Activated CD4-positive, CD25-positive, alpha-beta regulatory T cell treated with anti-CD3 and anti-CD28 coated beads, Interleukin-2, amount 50 U/mL, for 72 hours (primary cell): ENCODE measurements at places on chromosomes 12 and 14.

DNA sequence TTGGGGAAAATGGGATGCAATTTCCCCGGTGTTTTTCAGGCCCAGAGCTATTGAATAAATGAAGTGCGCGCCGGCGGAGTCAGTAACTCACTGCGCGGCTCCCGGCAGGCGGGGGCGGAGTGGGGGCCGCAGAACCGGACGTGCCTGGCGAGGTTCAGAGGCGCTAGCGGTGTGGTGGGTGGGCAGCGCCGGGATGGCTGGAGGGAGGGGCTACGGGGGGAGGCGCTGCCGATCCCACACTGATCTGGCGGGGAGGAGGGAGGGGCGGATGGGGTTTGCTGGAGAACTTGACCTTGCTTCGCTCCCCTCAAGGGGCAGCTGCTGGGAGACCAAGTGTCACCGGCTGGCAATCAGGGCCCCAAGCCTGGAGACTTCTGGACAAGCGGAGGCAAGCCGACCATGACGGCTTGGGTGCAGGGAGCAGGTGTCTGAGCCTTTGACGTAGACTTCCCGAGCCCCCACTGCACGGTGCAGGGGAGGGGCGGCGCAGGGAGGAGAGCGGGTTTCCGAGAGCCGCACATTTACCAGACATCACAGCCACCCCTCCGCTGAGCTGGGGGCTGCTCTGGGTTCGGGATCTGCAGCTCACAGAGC lies 174.1 kb upstream of the RTL1 start:
- DNase-seq = no peak

DNA sequence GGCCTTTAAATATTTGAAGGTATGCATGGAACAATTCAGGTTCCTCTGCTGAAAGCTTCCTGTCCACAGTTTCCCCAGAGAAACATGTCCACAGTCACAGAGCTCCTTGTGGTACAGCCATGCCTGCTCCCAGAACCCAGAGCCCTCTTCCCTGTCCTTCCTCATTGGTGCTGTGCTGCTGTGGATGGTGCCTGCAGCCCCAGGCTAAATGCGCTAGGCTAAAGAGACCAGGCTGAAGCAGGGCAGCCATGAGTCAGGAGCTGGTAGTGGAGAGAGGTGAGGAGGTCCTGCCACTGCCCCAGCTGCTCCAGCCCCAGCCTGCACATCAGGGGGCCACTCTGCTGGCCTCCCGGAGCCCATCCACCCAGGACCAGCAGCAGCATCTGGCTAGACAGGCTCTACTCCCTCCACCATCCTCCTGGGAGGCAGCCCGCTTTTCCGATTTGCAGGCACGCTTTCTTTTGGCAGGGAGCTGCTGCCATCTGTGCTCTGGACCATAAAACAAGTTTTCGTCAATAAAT lies 65.4 kb upstream of the DDX11 start:
- no peak for DNase-seq

- no peak for DNase-seq
Observed at GRCh38 chr12:25307818-25308217, 57.1 kb upstream of the KRAS start.

GRCh38 chr14:79630288-79630960 lies 580.9 kb downstream of the DIO2 start:
- DNase-seq = no peak

DNA sequence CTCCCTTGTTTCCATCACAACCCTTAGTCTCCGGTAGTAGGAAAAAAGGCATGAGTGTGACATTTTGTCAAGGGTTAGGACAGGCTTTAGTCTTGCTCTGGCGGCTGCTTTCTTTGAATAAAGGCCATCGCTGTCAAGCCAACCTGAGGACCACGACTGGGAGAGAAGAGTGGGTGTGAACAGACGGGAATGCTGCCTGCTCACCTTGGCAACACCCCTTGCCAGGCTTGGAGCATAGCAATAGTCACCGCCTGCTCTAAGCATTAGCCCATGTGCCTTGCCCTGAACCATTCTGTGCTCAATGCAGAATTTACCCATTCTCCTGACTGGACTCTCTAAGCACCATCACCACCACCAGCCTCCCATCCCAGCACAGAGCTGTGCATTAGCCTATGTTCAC lies 36.2 kb downstream of the SPTB start:
- no peak for DNase-seq

DNA sequence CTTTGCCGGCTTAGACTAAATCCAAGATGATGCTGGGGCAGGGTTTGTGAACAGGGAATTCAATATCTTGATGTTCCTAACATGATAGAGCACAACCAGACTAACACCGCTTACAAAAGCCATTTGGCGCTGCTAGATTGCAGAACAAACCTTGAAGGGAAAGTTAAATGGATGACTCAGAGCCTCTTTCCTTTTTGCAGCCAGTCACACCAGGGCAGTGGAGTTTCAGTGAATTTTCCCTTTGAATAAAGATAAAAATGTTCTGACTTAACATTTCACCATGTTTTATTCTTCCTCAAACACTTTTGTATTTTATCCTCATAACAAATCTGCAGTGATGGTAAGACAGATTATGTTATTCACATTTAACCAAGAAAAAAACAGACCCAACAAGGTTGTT lies 47.3 kb downstream of the PDE6H start:
- DNase-seq = no peak

- peak; percentile 52 for DNase-seq
Observed at GRCh38 chr14:50396631-50397389, at the start of gene CDKL1. TSS of gene CDKL1 (minus strand) at chr14:50396881. CDS start at chr14:50395868, 1,013 bp downstream.

DNA sequence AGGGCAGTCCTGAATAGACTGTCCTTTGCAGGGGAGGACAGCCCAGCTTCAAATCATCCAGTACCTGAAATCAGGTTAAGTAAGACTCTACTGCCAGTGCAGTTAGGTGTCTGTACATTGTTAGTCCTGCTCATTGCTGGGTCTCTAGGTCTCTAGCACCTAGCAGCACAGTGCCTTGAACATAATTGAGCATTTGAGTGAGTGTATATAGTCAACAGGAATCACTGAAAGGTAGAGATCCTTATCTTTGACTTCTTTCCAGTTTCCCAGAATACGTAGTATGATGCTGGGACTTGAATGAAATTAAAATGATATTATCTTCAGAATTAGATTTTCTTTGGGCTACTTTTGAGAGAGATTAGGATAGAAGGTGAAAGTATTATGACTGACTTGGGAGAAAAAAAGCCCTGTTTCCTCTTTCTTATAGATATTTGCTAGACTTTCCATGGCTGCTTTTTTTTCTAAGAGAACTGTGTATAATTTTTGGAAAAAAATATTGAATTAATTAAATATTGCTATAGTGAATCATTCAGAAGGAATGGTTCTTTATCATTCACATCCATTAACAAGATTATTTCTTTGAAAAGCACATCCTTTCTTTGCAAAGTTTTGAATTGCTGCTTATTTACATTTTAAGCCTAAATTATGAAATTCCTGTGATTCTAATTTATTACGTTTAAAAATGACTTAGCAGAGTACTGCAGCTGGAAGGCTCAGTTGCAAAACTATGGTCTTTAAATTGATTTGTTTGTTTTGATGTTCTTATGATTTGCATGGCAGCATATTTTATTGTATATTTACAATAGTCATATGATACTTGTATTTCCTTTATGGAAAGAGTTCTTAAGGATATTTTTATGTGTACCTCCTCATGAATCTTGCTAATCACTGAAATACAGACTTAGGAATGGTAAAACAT lies 51.6 kb downstream of the PPP4R4 start:
- DNase-seq = no peak

GRCh38 chr12:127925971-127926370 lies 341.0 kb upstream of the TMEM132C start:
- no peak for DNase-seq

DNA sequence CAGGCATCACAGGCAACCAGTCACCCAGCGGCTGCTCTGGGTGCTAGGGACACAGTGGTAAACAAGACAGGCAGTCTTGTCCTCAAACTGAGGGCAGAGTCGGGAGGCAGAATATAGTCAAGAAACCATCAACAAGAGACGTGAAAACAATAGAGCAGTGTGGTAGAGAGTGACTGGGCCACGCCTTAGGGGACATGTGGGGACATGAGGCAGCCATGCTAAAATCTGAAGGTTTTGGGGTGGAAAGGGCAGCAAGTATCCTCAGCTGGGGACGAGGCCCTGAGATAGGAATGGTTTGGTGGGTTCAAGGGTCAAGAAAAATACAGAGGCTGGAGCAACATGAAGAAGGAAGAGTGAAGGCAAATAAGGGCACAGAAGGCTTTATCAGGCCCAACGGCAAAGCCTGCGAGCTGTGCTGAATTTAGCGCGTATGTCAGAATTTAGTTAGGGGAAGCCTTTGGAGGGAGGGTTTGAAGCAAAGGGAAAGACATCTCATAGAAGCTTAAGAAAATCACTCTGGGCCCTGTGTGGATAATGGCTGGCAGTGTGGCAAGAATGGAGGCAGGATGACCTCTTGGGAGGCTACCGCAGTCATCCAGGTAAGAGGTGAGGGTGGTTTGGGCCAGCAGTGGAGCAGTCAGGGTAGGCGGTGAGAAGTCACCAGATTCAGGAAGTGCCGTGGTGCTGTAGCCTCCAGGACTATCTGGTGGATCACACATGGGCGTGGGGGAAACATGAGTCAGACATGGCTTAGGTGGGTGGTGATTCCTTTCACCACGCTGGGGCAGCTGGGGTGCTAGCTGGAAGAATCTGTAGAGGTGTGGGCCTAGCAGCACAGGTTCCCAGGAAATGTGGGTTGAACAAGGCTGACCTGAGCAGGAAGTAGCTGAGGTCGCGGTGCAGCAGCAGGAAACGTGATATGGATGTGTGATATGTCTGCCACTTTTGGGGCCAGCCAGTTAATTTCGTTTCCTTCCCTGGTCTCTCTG lies 3.0 kb downstream of the EVL start:
- peak; percentile 71 for DNase-seq

DNA sequence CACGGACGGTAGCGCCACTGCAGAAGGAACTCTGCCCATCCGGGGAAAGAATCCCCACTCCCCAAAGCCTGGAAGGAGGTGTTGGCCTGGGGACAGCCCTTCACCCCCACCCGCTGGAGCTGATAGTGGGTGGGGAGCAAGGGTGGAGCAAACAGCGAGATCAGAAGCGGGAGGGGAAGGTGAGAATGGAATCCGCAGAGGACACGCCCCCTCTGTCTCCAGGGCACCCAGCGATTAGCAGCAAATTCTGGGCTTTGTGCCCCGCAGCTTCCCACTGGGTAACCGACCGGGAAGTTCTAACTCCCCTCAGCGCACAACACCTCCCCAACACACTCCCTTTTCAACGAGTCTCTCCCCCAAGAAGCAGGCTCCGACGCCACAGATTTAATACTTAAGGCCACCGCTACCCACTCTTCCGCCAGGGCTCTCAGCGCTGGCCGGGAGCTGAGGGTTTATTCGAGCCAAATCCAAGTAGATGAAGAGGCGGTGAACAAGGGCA lies 1.4 kb downstream of the SLC25A29 start:
- DNase-seq = no peak

DNA sequence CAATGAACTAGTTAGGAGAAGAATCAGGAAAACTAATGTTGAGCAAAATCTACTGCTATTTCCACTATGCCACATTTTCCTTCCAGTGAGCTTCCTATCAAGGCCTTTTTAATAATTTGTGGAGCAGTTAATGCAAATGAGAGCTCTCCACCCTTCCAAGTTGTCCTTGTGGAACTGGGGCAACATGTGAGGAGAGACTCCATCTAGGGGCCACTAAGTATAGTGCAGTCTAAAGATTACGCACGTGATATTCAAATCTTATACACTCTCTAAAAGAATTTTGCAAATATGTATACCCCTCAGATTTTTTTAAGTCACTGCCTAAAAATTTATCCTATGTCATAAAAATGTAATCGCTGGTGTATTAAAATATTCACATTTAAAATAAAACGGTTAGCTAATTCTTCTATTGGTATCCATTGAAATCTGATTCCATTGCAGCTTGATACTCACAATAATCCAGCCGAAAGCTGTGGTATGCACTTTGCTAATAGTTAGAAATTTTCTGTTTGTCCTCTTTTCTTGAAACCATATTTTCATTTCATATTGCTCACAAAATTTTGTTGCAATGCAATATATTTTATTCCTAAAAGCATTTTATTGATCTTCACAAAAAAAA lies 100.1 kb downstream of the PAH start:
- DNase-seq = no peak

- DNase-seq = no peak
Observed at GRCh38 chr12:79597910-79598309, 92.9 kb downstream of the PAWR start.

GRCh38 chr14:90132821-90133570 lies 71.2 kb downstream of the KCNK13 start:
- no peak for DNase-seq

- DNase-seq = no peak
Observed at GRCh38 chr12:57984629-57985151, 43.3 kb downstream of the ATP23 start.

GRCh38 chr14:44741431-44741830 lies 220.3 kb downstream of the KLHL28 start:
- no peak for DNase-seq

GRCh38 chr14:38611928-38612327 lies 356.0 kb upstream of the CLEC14A start:
- no peak for DNase-seq

DNA sequence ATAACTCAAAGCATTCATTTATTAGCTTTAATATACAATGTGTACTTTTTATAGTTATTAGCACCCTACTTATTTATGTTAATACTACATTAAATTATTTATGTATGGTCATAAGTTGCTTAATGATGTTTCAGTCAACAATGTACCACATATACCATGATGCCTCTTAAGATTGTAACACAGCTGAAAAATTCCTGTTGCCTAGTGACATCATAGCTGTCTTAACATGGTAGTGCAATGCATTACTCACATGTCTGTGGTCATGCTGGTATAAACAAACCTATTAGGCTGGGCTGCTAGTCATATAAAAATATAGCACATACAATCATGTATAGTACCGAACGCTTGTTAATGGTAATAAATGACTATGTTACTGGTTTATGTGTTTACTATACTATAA lies 120.4 kb downstream of the ANO6 start:
- DNase-seq = no peak

- no peak for DNase-seq
Observed at GRCh38 chr12:105212438-105212837, 23.5 kb downstream of the APPL2 start.
